Activated effector memory CD4-positive, alpha-beta T cell treated with Interleukin-2 at 50 U/mL for 16 hours (primary cell): ENCODE measurements at places on chromosomes 2 and 18.

DNA sequence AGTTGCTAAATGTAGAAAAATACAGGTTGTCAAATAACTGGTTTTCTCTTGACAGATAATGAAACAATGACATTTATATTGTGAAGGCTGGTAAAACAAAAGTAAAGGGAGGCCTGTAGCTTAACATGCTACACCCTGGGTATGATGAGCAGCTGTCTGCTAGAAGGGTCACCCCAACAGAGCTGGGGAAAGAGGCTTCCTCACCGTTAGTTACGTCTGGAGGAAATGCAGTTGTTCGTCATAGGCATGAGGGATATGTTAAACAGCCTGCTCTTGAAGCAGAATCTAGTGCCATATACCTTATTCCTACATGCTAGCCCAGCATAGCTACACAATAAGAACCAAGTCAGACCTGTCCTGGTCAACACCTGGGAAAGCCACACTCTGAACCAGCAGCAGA, 49.9 kb downstream of the LPIN2 start:
- DNase-seq, result no peak

- no peak for DNase-seq
These were observed 1.3 kb upstream of the FAP start for GRCh38 chr2:162244541-162245031.

DNA sequence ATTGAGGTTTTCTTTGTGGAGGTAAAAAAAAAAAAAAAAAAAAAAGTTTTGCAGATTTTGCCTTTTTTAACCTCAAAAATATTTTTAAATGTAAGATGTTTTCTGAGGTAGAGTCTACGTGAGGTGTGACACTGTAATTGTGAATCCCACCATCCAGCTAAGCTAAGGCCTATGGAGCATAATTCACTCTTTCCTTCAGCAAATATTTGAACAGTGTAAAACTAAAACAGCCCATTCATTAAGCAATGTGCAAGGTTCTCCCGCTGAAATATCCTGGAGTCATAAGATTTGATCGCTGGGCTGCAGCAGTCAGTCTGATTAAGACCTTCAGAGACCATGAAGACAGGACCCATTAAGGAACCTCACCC, 105.1 kb downstream of the HNRNPLL start:
- DNase-seq, result no peak

DNA sequence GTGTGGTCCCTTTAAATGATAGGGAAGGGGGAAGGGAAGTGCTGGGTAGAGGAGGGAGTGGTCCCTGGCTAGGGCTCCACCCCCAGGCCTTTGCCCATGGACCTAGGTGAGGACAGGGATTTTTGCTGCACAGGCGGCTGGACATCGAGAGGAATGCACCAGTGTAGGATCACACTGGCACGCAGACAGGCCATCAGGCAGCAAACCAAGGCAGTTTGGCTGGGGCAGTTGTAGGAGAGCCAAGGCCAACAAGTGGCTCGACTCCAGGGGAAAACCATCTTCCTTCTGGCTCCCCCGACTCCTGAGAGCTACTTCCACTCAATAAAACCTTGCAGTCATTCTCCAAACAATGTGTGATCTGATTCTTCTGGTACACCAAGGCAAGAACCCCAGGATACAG, 402.0 kb upstream of the LRRTM1 start:
- DNase-seq, result no peak

DNA sequence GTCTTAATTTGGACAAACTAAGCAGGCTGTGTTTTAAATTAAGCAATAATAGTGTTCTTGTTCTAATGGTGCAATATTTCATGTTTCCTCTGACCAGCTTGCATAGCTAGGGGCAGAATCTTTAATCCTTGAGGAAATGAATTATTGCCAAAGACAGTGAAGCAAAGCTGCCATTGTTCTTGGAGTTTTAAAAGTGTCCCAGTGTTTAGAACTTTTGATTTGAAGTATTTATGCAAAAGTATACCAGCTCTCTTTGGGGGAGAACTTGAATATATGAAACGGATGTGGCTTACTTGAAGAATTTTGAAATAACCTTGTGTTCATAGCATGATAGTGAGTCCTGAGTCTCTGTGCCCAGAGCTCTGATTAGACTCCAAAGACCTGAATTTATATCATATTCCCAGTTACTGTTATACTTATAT, 33.4 kb downstream of the ITGA6 start:
- no peak for DNase-seq

- no peak for DNase-seq
These were observed 50.3 kb upstream of the FOSL2 start for GRCh38 chr2:28342081-28342967.
